Activated CD4-positive, alpha-beta T cell treated with anti-CD3 and anti-CD28 coated beads, Interleukin-2, amount 50 U/mL, for 16 hours (primary cell): ENCODE measurements at places on chromosomes 3 and 15.
A peak's percentile ranks its signal among the peaks of the same experiment; 100 is the strongest.

GRCh38 chr3:134543113-134543512, 57.3 kb downstream of the CEP63 start:
- no peak for DNase-seq

DNA sequence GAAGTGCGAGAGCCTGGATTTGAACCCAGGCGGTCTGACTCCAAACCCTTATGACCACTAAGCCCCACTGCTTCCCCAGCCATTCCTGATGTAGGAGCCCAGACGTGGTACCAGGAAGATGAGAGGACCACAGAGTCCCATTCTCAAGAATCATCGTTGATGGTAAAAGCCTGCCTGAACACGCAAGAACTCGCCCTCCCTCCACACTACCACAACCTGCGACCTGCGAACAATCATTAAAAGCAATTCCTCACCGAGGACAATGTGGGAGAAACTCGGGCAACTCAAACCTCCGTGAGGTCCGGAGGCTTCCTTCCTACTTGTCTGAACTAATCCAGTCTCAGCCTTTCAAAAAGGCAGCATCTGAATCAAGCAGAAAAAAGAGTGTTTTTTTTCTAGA, 10.3 kb downstream of the MAGI1 start:
- DNase-seq, result no peak

- no peak for DNase-seq
Observed at GRCh38 chr3:41673650-41674049, 288.3 kb downstream of the ULK4 start.

DNA sequence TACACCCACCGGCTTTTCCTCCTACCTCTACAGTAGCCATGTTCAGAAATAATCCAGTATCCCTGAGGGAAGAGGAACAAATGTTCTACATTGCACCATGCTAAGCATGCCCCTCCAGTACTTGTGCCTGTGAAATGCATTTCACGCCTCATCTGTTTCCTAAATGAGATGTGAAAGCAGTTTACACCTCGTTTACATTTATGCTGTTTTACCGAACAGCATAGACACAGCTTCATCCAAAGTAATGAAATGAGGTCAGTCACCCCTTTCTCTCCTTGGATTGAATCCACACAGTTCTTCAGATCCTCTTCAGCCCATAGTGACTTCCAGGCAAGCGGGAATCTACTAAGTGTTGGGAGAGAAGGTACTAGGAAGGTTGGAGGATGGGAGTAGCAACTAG, 514.3 kb downstream of the PDCD6IP start:
- no peak for DNase-seq

- DNase-seq, result peak; percentile 19
Observed at GRCh38 chr3:171462224-171462623, 2.0 kb upstream of the TNIK start.

GRCh38 chr3:165148876-165149441, 47.2 kb downstream of the SLITRK3 start:
- no peak for DNase-seq

- no peak for DNase-seq
Observed at GRCh38 chr3:29521751-29522150, 240.9 kb downstream of the RBMS3 start.

- no peak for DNase-seq
Observed at GRCh38 chr3:124986192-124987143, 51.9 kb upstream of the MUC13 start.

DNA sequence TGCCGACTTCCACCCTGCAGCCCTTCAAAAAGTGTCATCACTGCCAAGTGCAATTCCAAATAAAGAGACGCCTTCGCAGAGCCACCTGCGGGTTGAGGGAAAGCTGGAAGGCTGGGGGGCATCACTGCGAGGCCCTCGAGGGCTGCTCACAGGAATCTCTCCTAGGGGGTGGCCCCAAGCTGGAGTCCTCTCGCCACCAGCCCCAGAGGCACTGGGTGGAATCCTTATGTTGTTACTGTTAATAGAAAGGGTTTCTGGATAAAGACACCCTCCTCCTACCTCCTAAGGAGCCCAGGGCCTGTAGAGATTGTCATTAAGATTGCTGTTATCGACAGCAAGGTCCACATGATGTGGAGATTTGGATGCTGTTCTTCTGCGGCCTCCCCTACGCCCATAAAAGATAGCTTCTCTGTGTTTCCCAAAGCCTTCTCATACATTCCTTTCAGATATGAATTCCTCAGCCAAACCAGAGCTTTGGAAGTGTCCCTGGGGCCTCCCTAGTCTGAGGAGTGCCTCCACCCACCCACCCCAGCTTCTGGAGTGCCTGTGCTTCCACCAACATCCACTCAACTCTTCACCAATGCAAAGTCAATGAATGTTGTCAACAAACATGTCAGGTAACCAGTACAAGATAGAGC, 512.7 kb downstream of the SHQ1 start:
- DNase-seq, result no peak

- DNase-seq, result no peak
Observed at GRCh38 chr3:165642761-165643420, 194.3 kb downstream of the BCHE start.

- DNase-seq, result no peak
Observed at GRCh38 chr3:155595371-155595770, 149.5 kb downstream of the PLCH1 start.

GRCh38 chr3:197960694-197961581, 921 bp downstream of the LMLN start:
- DNase-seq, result no peak

DNA sequence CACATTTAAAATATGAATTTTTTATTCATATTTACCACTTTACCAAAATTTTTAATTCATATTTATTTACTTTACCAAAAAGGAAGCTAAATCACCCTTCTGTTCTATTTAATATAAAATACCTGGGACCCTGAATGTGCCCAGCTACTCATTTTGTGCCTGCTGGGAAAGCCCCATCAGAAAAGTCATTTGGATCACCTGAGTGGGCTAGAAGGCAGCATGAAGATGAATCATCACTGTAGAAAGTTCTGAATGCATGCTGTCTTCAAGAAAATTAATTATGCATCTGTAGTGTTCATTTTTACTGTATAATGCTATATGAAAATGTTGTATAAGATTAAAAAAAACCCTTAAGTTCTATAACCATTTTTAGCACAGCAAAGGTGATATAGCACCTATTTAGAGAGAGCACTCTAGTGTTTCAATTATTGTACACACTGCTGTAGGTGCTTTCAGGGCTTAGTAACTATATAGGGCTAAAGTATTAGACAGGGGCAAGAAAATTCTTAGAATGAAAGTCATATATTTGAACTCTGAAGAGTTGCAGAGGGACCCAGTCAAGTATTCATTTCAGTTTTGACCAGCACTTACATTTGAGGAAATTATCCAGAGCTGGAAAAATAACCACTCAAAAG, 175.1 kb downstream of the NFKBIZ start:
- DNase-seq, result peak; percentile 13

DNA sequence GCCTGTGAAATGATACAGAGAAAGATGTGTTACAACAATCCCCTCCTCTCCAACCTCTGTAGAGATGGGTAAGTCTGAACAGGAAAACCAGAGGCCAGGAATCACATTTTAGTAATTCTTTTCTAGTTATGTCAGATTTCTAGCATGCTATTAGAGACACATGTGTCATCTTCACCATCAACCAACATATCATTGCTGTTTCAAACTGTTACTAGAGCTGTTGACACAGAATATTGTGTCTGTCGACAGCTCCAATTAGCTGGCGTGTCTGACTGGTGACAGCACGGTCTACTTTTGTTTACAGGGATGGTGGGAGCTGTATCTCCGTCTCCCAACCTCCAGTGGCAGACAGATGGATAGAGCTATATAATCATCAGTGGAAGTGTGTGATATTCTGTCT, 393.2 kb downstream of the SOX2 start:
- DNase-seq, result no peak

DNA sequence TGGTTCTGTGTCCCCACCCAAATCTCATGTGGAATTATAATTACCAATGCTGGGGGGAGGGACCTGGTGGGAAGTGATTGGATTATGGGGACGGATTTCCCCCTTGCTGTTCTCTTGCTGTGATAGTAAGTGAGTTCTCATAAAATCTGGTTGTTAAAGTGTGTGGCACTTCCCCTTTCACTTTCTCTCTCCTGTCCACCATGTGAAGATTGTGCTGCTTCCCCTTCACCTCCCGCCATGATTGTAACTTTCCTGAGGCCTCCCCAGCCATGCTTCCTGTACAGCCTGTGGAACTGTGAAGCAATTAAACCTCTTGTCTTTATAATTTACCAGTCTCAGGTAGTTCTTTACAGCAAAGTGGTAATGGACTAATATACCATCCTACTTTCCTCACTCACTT, 289.6 kb downstream of the EFHB start:
- no peak for DNase-seq

DNA sequence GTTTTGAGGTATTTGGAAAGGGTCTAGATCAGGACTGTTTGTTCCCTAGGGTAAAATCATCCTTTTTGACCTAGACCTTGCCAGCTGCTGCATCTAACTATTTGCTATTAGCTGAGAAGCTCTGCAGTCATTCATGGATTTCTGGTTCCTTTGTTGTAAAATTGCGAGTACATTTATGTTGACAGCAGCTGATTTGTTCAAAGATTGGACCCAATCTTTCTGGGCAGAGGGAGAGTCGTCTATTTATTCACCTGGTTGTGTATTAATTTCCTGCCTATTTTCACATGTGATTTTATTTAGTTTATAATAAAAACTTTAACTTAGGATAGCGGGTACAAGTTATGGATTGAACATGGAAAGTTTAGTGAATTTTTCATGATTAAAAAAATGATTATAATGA, 236.3 kb downstream of the CNTN4 start:
- no peak for DNase-seq

- DNase-seq, result no peak
Observed at GRCh38 chr3:26308454-26308853, 314.1 kb upstream of the LRRC3B start.

GRCh38 chr3:32780735-32781210, 37.0 kb upstream of the TRIM71 start:
- DNase-seq, result no peak

GRCh38 chr3:142269767-142270166, 44.4 kb upstream of the GK5 start:
- peak; percentile 21 for DNase-seq

GRCh38 chr3:53921296-53921695, 29.6 kb upstream of the SELENOK start:
- no peak for DNase-seq

DNA sequence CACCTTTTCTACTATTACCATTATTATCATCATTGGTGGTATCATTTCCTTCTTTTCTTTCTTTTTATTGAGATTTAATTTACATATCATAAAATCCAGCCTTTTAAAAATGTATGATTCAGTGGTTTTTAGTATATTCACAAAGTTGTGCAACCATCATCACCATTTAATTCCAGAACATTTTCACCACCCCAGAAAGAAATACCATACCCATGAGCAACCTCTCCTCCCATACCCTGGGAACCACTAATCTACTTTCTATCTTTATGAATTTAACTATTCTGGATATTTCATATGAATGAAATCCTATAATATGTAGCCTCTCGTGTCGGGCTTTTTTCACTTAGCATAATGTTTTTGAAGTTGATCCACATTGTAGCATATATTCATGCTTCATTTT, 29.1 kb downstream of the AAGAB start:
- no peak for DNase-seq

- DNase-seq, result no peak
Observed at GRCh38 chr15:58462973-58463663, 31.3 kb downstream of the LIPC start.

- DNase-seq, result no peak
Observed at GRCh38 chr15:58015565-58015964, 49.9 kb downstream of the ALDH1A2 start.

GRCh38 chr3:170405101-170405500, 13.6 kb upstream of the CLDN11 start:
- DNase-seq, result no peak

DNA sequence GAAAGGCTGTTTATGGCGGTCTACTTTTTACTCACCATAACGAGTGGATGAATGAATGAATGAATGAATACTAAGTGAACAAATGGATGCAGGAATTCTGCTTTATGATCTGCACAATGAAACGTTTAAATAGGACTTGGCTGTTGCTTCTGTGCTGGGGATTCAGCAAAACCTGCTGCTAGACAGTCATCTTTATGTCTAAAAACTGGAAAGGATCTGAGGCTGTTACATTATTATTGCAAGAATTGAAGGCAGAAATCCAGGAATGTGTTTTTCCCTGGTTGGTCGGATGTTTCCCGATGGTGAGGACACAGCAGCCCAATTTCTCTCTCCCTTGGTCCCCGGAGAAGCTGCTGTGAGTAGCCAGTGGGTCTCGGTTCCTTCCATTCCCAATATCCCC, 94.2 kb downstream of the GABRG3 start:
- DNase-seq, result no peak

DNA sequence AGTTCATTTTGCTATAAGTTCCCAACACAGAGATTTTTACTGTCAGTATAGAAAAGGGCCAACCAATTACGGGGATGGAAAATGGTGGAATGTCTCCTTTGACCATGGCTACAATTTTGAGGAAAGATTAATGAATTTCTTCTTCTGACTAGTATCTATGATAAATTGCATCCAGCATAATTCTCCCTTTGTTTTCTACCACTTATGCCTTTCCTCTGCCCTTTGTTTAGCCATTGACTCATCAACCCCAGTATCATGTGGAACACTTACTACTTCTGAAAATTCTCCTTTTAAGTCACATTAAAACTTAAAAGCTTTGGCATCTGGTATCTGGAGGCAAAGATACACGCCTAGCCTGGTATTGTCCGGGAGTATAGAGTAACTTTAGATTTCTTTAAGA, 92.9 kb upstream of the CADPS start:
- no peak for DNase-seq
